ENCODE measurements at places on chromosomes 4 and X.

DNA sequence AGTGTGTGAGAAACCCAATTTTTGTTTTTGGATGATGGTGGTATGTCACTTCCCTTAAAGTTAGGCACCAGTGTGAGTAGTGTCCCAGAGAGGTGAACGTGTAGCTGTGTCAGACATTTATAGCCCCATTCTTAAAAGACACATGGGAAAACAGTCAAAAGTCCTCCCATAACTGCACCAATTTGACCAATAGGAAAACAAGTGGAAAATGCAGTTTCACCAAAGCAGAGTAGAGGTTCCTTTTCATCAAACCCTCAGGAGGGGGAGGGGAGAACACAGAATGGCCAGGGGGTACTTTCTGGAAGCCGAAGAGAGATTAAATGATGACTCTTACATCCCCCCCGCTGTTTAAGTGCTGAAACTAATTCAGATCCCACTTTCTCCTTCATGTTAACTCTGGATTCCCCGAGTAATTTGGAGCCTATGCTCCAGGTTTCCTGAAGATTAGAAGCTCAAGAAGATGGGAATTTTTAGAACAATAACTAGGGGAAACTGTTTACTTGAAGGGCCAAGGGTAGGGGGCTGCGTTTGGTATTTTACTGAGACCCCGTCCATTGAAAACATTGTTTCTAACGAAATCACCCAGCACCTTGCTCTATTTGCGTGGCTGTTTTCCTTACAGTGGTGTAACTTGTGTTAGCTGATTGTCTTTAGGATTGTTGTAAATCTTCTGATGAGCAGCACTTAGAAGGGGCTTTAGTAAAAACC lies 2.1 kb upstream of the LEF1 start:
- no peak for DNase-seq

DNA sequence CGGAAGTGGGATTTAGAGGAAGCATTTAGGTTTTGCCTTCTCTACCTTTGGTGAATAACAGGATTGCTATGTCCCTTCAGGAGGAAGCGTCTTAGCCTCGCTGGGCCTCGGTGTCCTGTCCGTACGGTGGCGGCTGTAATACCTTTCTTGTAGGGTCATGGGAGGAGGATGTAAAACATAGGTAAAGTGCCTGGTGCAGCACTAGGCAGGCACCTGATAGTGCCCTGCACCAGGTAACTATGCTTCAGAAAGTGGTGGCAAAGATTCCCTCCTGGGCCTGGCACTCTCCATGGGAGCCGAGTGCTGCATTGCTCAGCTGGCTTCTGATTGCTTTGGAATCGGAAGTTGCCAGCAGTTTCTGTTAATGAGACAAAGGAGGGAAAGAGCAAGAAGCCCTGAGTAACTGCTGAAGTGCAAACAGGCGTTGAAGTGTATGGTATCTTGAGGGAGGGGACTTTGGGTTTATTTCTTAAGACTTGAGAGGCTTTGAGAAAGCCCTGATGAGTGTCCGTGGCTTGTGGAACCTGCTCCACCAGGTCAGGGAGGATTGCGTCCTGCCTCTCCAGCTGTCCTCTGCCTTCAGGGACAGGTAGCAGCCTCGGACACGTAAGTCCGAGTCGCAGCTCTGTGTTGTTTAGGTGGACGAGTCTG lies 45.8 kb downstream of the TBC1D14 start:
- DNase-seq: no peak

GRCh38 chr4:172709376-172709775 lies 459.2 kb upstream of the GALNT7 start:
- DNase-seq: no peak

GRCh38 chr4:25401066-25401465 lies 24.0 kb downstream of the ANAPC4 start:
- DNase-seq: no peak

DNA sequence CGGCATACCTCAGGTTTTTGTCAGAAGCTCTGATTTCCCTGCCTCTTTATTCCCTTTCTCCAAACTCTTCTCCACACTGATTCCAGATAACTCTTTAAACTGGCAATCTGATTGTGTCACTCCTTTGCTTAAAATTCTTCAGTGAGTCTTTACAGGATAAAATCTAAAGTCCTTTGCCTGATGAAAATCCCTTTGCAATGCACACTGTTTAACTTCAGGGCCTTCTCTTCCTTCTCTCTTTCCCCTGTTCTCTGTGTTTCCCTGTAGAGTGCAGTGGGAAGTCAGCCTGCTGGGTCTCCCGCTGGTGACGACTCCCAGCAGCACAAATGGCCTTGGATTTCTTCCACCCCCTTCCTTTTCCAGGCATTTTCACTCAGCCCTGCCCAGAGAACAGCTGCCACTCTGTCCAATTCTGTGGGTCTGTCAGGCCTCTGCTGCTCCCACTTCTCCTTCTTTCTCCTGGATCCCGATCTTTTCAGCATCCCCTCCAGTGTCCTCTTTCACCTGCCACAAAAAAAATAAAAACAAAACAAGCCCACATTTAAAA lies 189.9 kb upstream of the NWD2 start:
- no peak for DNase-seq

GRCh38 chr4:172514011-172514410 lies 654.6 kb upstream of the GALNT7 start:
- DNase-seq: no peak

DNA sequence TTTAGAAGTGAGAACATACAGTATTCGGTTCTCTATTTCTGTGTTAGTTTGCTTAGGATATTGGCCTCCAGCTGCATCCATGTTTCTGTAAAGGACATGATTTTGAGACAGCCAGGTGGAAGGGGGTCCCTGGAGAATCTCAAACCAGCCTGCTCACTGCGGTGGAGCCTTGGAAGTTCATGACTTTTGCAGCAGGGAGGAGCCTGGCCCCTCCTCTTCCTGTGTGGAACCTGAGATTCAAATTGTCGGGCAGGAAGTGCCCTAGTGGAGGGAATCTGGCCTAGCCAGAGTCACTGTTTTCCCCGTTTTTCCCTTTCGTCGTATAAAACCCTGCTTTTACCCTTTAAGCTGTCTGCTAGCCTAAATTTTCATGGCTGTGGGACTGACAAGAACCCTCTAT lies 762.6 kb downstream of the PCDH18 start:
- no peak for DNase-seq

DNA sequence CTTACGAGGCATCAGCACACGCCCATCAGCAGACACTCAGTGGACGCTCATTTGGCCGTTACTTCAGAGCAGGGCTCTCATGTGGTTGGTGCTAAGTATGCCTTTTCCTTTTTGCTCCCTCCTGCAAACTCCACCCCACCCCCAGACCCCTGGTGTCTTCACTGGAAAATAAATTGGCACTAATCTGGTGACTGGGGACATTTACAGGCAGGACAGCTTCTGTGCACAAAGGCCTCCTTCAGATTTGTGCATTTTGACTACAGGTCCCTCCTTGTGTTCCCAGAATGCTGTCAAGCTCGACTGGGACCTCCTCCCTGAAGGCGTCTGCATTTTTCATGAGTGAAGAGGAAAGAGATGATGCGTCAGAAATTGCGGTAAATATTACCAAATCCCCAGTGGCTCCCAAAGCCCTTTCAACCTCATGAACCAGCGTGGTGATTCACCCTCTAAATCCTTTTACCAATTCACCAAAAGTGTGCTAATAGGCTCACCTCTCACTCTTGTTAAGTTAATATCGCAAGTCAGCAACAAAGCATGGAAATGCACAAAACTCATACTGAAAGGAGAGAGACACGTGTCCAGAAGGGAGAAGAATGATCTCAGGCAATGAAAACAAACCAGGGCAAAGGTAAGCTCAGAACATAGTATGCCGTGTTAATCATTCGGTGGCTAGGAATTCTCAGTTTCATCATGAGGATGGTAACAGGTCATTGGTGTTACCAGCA lies 119.0 kb downstream of the NKX6-1 start:
- no peak for DNase-seq

- DNase-seq: no peak
Measured at GRCh38 chr4:39664828-39665731, 26.4 kb upstream of the SMIM14 start.

- no peak for DNase-seq
Measured at GRCh38 chr4:11152684-11153083, 276.0 kb downstream of the HS3ST1 start.

DNA sequence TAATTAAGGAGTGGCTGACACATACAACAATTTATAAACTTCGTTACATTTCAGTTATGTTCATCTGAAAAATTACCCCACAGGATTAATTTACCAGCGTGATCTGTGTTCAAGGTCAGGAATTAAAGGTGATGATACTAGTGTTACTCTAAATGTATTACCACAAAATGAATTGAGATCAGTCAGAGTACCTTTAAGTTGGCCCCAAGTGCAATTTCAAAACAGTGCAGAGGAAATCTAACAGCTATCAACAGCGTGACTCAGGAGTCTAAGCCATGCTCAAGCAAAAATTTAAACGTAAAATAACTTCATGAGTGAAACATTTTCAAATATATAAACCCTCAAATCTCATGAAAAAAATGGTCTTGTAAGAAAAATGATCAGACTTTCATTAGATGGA lies 18.7 kb downstream of the ANTXR2 start:
- DNase-seq: no peak

DNA sequence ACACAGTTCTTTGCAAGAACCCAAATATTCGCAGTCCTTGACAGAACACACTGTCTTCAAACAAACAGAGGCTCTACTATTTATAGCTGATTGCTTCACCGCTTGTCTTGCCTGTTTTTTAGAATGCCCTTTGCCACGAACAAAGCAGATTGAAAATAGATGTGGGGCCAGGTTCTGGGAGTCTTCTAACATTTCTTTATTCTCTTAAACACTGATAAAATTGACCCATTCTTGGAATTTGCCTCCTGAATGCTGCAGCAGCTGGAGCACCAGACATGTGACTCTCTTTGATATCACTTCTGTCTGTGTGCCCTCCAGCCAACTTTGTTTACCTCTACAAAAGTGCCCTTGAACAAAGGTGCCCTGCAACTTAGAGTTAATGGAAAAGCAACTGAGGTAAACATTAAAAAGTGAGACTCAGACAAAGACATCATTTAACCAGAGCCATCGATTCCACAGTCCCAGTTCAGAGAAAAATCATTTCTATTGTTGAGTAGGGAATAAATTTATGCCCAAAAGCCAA lies 64.2 kb upstream of the SPP1 start:
- no peak for DNase-seq

- DNase-seq: no peak
Measured at GRCh38 chr4:28238876-28239275, 1378.2 kb downstream of the STIM2 start.

Data from stimulated activated CD8-positive, alpha-beta memory T cell treated with anti-CD3 and anti-CD28 coated beads, Interleukin-2, amount 100 ng/mL, for 48 hours (primary cell).